ENCODE measurements at places on chromosomes 7 and 10.

GRCh38 chr7:156927571-156928405 is 21.7 kb upstream of the NOM1 start:
- DNase-seq: no peak

- no peak for DNase-seq
Measured at GRCh38 chr7:51213618-51214017, 103.0 kb downstream of the COBL start.

DNA sequence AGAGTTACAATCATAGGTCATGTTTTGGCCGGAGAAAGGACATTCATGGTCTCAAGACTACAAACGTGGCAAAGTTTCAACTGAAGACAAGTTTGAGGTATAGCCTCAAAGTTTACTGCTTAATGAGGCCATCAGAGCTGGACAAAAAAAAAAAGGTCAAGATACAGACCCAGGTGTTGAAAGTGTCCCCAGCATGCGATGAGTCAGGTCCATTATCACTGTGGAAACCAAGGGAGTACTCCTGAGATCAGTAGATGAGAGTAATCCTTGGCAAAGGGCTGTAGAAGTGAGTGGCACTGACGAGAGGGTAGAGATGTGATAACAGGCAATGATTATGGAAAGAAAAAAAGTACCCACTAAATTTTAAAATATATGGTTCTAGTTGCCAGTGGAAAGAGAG is 80.1 kb upstream of the LRRN3 start:
- no peak for DNase-seq

GRCh38 chr7:135900065-135900546 is 77.1 kb downstream of the MTPN start:
- DNase-seq: no peak

GRCh38 chr10:119750391-119751230 is 24.8 kb downstream of the INPP5F start:
- DNase-seq: peak; percentile 39

Measured in stimulated activated CD4-positive, alpha-beta T cell treated with anti-CD3 and anti-CD28 coated beads, Interleukin-2, amount 100 ng/mL, for 48 hours (primary cell).